ENCODE measurements at places on chromosomes 1 and 21. TPM values are rescaled to one million over a fixed set of nuclear protein-coding genes. Genes with fewer than 3 reads are reported as not detected.

DNA sequence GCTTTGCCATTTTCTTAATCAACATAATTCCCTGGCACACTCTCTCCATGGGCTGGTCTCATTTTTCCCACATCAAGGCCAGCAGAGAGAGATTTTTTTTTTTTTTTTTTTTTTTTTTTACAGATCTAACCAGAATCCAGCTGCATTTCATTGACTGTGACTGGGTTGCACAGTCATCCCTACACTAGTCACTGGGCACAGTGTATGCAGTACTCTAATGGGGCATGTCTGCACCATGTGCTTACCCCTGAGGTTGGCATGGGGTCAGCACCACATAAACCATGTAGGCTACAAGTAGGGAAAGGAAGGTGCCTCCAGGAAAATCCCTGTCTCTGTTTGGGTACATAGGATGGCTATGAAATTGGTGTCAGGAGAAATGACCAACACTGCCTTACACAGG lies 64.1 kb upstream of the LRP8 start:
- DNase-seq: no peak

DNA sequence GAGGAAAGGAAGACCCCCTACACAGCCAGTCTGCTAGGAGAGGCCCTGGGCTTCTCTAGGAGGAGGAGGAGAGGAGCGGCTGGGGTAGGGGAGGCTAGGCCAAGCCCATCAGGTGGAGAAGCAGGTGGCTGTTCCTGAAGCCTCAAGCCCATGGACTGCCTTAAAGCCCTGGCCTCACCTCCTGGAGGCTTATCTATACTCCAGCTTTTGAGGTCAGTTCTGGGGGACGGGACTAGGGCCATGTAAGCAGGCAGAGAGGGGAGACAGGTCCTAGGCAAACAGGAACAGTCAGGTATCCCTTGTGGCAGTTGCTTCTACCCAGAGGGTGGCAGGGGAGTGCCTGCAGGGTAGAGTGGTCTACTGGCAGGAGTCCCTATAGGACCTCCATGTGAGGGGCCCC lies 40.6 kb downstream of the KCNC4 start:
- DNase-seq: no peak

- DNase-seq: peak; percentile 47
Observed at GRCh38 chr1:248858096-248858890, 592 bp downstream of the ZNF692 start.

- no peak for DNase-seq
Observed at GRCh38 chr1:50779801-50780200, 180.3 kb downstream of the FAF1 start.

- DNase-seq: no peak
Observed at GRCh38 chr1:58773406-58773840, 10.4 kb downstream of the JUN start.

Gene PER3
- 5.8 TPM for total RNA-seq

DNA sequence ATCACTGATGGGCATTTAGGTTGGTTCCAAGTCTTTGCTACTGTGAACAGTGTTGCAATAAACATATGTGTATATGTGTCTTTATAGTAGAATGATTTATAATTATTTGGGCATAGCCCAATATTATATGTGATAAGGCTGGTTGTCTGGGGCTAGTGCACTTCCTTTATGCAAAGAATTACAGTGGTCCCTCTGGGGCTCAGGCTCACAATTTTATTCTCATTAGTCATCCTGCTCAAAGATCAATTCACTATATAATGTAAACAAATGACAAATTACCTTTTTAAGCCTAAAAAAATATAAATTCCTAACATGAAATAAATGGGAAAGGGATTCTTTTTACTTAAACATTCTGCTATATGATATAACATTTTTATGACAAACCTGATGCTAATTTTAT lies 5.0 kb downstream of the PLPPR4 start:
- DNase-seq: no peak

Gene KLF17
- total RNA-seq: not detected

DNA sequence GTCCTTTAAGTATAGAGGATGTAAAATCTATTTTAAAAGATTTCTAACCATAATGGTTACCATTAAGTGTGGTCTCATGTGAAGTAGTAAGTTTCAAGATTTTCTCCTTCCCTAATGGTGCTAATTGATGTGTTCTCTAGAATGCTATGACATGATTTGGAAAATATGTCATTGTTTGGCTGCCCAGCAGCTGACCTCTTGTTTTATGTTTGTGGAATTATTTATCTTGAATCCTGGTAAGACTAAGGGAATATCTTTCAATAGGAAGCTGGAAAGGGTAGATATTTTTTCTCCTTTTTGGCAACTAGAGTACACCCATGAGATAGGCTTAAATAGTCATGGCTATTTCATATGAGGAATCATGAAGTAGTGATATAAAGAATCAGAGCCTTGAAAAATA lies 139.8 kb upstream of the CHODL start:
- DNase-seq: no peak

Gene ARV1
- total RNA-seq: 4.0 TPM

GRCh38 chr1:204651843-204652421 lies 33.6 kb downstream of the LRRN2 start:
- no peak for DNase-seq

DNA sequence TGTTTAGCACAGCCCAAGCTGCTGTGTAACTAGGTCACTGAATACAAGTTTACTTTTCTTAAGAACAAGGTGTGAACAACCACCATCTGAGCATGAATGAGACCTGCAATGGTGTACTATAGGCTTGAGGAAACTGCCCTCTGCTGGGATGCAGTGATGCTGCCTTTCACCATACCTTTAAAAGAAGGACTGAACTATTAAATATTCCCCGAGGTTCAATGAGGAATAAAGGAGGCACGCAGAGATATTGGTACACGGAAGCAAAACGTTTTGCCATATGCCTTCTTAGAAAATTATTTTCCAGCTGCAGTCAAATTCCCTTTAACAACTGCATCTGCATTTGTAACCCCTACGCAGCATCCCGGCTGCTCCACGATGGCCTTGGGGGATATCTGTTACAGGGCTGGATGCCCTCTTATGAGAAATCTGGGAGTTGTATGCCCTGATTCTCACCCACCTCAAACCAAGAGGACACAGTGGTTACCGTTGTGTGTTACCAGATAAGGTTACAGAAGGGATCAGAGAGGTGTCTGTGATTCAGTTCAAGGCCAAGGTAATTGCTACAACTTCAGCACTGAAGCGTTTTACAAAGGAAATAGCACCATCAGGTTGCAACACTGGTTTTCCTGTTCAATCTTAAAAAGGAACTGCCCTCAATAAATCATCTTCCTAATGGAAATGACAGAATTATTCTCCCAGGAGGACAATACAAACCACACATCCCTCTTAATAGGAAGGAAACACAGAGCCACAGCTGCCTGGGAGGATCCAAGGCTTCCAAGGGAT lies 470.5 kb downstream of the LTN1 start:
- no peak for DNase-seq

GRCh38 chr1:116954440-116954839 lies 44.7 kb downstream of the PTGFRN start:
- no peak for DNase-seq

GRCh38 chr21:17598437-17598836 lies 14.3 kb downstream of the BTG3 start:
- DNase-seq: no peak

DNA sequence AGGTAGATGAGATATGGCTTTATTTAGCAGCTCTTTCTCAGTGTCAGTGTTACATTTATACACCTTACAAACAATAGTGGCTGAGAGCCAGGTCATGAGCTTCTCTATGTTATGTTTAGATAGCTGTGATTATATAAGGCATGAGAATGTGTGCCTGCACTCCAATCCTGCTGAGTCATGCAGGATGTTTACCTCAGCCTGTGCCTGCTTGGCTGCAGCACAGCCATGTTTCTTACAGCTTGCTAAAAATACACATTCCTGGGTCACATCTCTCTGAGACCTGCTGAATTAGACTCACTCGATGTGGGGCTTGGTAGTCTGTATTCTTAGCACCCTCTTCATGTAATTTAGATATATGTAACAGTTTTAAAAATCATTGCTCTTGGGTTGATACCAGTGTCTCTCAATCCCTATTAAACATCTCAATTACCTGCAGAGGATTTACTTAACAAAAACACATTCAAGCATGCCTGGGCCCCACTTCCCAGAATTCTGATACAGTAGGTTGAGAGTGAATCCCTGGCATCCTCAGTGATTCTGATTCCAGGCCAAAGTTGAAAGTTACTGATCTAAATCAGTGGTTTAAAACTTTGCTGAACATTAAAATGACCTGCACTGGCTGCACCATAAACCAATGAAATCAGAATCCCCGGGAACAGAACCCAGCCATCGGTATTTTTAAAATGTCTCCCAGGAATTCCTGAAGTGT lies 107.5 kb downstream of the GDAP2 start:
- DNase-seq: peak; percentile 12

Gene DNAJC28
- 0.81 TPM for total RNA-seq

DNA sequence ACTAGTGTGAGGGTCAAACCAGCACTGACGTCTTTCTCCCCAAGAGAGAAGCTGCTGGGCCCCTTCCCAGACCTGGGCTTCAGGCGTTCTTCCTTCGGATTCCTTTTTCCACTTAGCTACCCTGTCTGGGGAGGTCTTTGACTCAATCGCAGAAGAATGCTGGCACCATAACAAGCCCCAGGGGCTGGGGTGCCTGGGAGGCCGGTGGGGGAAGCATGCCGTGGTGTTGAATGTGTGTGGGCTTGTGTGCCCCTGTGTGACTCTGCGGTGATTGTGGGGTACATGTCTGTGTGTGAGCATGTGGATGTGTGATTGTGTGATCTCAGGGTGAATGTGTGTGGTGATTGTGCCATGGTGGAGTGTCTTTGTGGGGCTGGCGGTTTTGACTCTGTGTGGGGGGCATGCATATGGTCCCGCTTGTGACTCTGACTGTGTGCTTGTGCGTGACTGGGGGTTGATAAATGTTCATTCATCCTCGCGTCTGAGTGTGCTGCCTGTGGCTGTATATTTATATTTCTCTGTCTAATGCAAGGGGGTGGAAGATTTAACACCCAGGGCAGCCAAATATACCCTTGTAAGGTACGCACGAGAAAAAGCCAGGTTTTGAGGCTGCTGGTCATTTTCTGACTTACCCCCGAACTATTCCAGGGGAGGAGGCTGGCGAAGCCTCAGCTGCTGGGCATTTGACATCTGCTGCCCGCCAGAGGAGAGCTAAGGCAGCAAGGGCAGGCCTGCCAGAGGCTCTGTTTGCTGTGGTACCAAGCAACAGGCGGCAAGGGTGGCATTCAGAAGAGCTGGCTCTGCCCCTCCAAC lies 1.1 kb upstream of the SYNC start:
- no peak for DNase-seq

- DNase-seq: no peak
Observed at GRCh38 chr1:245855846-245856730, 651.0 kb downstream of the SMYD3 start.

DNA sequence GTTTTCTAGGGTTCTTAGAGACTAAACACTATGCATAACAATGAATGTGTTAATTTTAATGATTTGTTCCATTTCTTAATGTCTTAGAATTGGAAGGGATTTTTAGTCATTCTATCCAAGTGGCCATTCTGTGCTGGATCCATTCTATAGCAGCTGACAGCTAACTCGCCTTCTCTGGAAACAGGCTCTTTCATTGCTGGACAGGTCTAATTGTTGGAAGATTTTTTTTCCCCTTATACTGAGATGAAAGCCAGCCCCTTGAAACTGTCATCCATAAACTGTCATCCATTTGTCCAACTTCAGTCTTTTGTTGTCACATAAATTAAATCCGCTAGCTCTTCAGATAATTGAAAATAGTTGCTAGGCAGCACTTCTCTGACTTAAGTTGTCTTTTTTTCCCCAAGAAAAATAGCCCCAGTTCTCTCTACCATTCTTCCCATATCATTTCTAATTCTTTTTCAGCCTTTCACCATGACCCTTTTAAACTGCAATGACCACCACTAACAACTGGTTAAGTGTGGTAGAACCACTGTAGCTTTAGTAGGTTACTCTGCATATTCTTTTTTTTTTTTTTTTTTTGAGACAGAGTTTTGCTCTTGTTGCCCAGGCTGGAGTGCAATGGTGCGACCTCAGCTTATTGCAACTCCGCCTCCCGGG lies 19.7 kb downstream of the AK4 start:
- no peak for DNase-seq

Gene CACYBP
- total RNA-seq: 194 TPM
